ENCODE measurements at places on chromosomes 11 and 22. TPM values are rescaled to one million over a fixed set of nuclear protein-coding genes. Genes with fewer than 3 reads are reported as not detected.

DNA sequence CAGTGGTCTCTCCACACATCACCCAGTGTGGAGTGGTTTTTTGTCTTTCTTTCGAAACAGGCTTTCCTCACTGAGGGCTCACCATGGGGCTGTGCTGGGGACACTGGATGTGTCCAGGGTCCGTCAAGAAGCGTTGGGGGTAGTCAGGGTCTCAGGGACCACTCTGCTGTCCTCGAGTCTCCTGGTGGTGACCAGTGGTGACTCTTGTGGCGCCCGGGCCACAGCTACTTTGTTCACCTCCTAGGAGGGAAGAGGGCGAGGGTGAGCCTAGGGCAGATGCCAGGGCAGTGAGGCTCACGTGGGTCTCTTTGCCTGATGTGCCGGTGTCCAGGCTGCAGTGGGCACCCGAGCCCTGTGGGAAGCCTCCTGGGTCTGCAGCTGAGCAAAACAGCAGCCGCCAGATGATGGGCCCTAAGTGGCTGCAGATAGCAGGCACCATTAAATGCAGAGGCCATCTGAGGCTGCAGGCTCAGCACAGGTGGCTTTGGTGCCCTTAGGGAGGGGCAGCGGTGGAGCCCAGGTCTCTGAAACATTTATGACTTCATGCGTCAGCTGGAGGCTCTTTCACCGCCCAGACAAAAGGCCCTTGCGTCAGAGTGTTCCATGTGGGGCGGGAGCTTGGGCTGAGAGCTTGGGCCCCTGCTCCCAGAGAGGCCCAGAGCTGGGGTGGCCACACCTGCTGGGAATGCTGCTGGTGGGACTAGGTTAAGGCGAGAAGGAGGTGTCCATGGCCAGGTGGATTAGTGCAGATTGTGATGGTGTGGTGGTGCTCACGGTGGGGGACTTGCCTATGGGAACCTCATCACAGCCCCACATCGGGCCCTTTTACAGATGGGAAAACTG, 29.5 kb downstream of the KCNQ1 start:
- DNase-seq: peak; percentile 37

DNA sequence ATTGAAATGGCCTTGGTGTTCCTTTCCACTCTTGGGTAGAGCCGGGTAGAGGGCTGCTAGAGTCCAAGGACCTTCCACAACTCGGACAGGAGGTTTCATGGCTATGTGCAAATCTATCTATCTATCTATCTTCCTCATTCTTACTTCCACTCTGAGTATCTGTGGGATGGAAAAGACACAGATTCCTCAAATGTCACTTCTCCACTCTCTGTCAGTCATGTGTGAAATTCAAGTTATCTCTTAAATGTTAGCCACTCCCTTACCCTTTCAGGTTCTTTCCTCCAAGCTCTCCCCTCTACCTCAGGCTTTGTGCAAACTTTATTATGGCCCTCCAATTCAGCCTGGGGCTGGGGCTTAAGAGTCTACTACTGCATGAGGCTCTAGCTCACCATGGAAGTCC, 84.3 kb downstream of the GDPD4 start:
- no peak for DNase-seq

DNA sequence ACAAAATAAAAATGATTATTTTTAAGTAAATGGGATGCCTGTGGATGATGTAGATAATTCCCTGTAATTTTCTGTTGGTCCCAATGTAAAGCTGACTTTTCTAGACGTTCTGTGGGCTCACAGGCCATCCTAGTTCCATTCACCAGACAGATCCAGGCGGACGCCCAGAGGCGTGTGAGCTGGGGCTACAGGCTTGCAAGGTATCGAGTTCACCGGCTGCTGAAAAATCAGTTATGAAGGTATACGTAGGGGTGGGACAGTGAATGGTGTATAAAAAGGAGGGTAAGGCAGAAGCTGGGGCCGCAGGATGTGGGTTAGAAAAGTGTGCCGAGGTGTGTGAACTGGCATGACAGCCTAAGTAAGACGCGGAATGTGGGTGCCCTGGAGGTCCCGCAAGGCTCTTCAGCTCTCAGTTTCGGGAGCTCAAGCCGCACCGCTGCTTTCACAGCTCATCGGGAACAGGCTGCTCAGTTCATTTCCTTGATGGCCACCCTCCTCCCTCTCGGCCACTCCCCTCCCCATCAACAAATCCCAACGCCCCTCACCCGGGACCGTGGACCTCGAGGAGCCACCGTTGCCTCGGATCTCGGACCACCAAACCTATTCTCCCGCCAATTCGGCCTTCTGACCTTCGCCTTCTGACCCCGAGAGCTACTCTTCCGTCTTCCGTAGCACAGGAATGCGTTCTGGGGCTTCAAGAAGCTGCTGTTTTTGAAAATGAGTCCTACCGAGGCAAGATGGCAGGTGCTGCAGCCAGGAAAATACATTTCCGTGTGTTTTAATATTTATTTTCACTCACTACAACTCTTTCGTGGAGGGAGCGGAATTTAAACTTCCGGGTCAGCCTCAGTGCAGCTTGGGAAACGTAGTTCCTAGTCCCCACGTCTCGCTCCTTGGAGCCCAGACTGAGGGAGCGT, at the start of gene XNDC1N:
TSS of gene XNDC1N (minus strand) at position 775 of the 917 bp plus-strand sequence. CDS start 5,241 bp downstream, outside the sequence.
- peak; percentile 97 for DNase-seq

Gene CASP1
- 38.6 TPM for total RNA-seq

Data from kidney (tissue), 22 donors.